ENCODE measurements at places on chromosomes 1 and 21.

GRCh38 chr1:62311473-62311943, 7.7 kb downstream of the KANK4 start:
- peak; percentile 60 for DNase-seq

DNA sequence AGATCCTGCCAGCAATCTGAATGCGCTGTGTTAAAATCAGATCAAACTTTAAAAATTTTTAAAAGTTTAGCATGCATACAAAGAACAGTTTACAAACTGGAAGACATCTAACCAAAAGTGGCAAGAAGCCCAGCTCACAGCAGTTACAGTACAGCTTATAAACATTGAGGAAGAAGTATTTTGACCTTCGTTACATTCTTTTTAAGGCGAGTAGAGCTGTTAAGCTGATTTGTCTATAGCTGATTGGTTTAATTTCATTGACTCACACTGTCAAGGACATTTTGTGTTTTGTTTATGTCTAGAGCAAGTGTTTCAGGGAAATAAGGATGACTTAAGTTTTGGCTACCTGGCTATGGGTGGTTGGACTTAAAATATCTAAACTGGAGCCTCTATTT, 3.0 kb upstream of the PGM1 start:
- DNase-seq, result no peak

GRCh38 chr1:2027961-2028583, 8.9 kb downstream of the GABRD start:
- no peak for DNase-seq

- DNase-seq, result no peak
These were observed 6.2 kb downstream of the KRTAP10-12 start for GRCh38 chr21:44702973-44703730.

- peak; percentile 40 for DNase-seq
These were observed 21.7 kb upstream of the IL12RB2 start for GRCh38 chr1:67285780-67286488.

DNA sequence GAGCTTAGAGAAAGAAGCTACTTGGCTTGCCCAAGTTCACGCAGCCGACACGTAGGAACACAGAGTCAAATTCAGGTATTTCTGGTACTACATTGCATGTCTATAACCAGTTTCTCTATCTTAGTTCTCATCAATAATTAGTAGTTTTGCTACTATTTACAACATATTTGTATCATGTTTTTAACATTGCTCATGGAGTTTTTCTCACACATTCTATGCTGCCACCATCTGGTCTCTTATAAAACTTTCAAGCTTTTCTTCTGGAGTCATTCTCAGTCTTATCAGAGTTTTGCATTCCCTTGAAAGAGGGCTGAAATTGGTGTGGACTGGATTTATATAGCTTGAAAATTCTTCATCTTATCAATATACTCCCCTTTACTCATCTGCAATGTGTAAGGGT, 118.8 kb upstream of the PALMD start:
- peak; percentile 15 for DNase-seq

DNA sequence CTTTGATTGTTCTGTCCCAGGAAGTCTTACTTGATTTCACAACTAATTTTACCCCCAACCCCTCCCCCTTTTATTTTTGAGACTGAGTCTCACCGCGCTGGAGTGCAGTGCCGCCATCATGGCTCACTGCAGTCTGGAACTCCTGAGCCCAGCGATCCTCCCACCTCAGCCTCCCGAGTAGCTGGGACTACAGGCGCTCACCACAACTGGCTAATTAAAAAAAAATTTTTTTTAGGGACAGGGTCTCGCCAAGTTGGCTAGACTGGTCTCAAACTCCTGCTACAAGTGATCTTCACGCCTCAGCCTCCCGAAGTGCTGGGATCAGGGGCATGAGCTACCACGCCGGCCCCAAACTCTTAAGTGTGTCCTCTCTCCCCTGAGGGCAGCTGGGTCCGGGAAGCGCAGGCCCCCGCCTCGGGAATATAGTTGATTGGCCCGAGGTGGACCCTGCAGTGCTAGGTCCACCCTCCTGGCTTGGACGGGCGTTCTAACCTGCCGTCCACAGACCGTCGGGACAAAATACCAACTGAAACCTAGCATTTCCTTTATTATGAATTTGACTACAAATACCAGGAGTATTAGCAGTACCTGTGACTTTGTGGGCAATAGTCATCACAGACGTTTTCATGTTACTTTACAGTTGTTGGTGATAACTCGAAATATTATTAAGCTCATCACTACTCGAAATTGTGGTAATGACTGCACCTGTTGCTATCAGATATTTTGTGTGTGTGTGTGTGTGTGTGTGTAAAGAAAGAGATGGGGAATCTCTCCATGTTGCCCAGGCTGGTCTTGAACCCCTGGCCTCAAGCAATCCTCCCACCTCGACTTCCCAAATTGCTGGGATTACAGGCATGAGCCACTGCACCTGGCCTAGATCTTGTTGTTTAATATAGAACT, 642 bp upstream of the PARP1 start:
- DNase-seq, result no peak

DNA sequence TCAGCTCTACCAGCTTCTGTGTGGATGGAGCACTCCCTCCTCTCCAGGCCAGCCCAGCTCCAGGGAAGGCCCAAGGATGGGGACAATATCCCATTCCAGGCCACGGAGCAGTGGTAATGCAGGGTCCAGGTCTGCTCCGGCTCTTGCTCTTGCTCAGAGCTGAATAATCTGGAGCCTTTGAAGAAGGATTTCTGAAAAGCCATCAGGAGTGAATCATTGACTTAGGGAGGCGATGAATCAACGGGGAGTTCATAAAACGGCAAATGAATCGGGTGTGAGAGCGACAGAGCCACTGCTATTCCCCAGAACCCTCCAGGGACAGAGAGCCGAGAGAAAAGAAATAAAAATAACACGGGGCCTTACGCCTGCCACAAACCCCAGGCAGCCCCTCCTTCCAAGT, 7.7 kb downstream of the POU3F1 start:
- peak; percentile 82 for DNase-seq

DNA sequence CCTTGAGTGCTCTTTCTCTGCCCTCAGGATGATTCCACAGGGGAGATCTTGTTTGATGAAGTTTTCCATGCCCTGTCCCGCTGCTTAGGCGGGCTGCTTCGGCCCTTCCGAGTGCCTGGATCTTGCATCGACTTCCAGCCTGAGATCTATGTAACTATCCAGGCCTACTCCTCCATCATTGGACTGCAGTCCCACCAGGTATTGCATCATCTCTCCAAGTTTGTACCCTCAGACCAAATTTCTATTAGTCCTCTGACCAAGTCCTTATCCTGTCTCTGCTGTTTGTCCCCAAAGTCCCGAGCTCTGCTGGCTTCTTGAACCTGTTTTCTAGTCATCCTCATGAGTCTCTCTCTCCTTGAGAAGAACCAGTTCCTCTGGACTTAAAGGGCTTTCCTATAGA, 14.7 kb downstream of the SZT2 start:
- DNase-seq, result no peak

- no peak for DNase-seq
These were observed 24.2 kb upstream of the PHGDH start for GRCh38 chr1:119687434-119688079.

- no peak for DNase-seq
These were observed 14.0 kb downstream of the KRTAP24-1 start for GRCh38 chr21:30268608-30269197.

DNA sequence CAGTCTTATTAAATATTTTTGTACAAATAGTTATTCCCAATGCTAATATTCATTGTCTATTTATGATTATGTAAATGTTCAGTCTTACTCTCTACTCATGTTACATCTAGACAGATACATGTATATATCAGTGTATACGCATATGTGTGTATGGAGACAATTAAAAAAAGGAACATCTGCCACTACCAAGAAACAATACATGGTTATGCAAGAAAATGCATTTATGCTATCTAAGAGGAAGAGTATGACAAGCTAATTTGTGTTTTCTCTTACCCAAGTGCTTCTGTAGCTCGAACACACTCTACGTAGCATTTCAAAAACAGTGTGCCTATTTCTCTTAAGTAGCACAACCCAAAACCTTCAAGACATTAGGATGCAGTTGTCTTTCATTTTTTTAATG, 6.1 kb upstream of the RLF start:
- no peak for DNase-seq

DNA sequence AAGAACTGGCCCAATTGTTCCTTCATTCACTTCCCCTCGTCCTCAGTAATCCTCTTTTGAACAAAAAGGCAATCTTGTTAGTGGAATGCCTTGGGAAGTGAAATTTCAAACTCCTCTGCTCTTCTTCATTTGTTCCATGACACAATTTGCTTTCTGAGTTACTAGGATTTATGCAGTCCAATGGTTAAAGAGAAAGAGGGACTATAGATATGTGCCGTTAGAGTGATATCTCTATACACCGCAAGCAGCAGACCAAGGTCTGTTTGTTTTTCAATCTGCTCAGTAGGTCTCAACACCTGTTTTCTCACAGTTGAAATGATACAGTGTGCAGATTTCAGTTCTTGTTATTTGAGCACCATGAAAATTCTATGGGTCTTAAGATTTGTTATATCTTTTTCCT, 244.0 kb downstream of the DNM3 start:
- no peak for DNase-seq

GRCh38 chr21:44443891-44444285, 11.4 kb upstream of the LRRC3 start:
- DNase-seq, result no peak

DNA sequence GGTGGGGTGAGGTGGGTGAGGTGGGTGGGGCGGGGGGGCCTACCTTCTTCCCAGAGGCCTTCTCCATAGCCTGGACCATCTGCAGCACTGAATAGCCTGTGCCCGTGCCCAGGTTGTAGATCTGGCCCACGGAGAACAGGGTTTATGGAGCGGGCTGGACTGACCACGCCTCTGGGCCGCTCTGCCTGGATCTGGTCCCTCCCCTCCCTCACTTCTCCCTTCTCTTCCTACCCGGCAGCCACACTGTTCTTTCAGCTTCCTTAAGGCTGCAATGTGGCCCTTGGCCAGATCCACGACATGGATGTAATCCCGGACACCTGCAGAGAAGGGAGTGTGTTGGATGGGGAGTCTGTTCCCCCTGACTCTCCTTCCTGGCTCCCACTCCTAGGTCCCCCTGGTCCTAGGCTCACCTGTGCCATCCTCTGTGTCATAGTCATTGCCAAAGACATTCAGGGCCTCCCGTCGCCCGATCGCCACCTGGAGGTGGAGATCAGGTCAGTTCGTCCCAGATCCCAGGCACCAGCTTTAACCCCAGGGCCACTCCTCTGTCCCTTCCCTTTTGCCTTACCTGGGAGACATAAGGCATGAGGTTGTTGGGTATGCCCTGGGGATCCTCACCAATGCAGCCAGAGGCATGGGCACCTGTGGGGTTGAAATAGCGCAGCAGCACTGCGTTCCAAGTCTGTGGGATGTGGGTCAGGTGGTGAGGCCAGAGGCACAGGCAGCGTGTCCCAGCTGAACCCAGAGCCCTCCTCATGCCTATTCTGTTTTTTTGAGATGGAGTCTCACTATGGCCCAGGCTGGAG, 3.9 kb downstream of the GALE start:
- no peak for DNase-seq

DNA sequence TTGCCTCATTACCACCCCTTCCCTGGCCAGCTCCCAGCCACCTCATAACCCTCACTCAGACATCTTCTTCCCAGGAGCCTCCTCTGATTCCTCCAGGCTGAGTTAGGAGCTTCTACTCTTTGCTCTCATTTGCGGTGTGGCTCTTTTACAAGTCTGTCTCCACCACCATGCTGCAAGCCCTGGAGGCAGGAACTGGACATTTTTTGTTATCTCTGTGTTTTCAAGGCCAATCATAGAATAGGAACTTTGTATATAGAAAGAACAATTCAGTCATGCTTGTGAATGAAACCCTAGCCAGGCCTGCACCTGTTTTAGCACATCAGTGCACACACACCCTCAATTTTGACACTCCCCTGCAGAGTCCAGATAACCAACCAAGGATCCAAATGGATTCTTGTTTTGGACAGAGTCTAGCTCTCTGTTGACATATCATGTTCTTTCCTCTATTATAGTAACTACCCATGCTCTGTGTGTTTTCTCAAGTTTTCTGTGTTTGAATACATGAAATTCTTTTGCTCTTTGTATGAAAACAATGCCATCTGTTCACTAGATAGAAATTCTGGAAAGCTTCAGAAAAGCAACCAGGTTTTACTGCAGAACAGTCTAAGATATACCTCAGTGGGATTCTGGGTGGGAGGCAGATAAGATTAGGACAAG, 60.9 kb upstream of the ZNF648 start:
- DNase-seq, result no peak

- peak; percentile 88 for DNase-seq
These were observed 753 bp downstream of the KIF1B start for GRCh38 chr1:10210841-10211804.

- DNase-seq, result no peak
These were observed 14.7 kb downstream of the C1orf116 start for GRCh38 chr1:207017615-207018559.

DNA sequence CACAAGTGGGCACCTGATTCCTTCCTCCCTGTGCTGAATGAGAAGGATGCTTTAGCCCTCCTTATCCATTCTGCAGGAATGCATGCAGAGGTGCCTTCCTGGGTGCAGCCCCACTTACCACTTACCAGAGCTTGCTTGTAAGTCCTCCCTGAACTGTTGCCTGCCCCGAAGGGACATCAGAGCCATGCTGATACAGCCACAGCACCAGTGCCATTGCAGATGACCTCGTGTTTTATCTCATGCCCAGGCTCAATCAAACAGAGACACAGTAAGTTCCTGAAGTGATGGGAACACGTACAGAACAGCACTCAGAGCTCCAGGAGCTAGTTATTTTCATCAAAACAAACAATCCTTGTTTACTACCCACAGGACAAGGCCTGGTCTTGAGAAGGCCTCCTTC, 81.9 kb downstream of the ATP1A1 start:
- DNase-seq, result no peak

GRCh38 chr1:164587617-164588501, 28.9 kb downstream of the PBX1 start:
- DNase-seq, result no peak

DNA sequence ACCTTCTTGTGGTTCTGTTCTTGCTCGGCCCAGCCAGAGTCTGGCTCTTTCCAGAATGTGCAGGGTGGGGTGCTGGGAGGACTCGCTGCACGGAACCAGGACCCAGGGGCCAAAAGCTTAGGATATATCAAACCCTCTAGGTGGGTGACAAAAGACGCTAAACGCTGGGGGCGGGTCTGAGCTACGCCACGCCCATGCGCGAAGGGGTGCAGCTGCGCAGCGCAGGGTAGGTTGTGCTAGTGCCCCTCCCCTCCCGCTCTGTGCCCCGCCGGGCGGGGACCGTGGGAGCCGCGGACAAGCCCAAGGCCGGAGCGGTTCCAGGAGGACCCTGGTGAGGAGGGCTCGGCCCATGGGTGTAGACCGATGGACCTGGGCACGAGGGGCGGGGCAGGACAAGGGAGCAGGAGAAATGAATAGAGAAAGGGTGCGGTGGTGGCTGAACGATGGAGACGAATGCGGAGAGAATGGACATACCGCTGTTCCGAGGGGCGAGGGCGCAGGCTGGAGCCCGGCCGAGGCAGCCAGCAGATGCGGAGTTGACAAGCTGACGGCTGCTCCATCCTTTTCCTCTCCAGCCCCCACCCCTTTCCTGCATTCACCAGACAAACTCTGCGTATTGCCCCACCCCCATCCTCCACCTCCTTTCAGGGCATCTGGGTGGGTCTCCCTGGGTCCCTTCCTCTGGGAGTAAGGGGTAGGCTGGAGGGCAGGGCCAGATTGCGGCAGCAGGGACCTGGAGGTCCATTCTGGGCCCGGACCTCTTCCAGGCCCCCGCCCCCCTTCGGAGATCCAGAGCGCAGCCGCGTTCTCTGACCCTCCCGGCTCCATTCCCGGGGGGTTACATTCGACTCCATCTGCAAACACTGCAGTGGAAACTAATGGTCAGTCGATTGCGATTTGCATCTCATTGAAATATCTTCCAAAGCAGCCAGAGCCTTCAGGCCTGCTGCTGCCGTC, at the start of gene RUSC1:
Gene RUSC1, plus strand, starts transcription at position 234 of the 957 bp plus-strand sequence. CDS start 880 bp downstream, outside the sequence.
- DNase-seq, result peak; percentile 3
